ENCODE measurements at places on chromosomes 6 and 20.

DNA sequence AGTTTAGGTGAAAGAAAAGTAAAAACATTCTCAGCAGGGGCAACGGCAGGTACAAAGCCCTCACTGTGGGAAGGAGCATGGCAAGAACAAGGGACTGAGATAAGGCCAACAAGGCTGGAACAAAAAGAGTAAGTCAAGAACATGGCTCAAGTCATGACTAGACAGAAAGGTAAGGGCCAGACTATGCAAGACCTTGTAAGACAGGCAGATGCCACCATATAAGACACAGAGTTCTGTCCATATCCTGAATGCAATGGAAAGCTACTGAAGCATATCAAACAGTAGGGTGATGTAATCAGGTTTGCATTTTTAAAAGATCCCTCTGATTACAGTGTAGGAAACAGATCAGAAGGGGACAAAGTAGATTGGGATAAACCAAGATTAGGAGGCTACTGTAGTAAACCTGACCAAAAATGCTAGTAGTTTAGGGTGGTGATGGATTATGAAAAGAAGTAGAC, 5.5 kb downstream of the REV3L start:
- DNase-seq: no peak

- no peak for DNase-seq
Measured at GRCh38 chr6:3910106-3910663, 61.0 kb downstream of the FAM50B start.

GRCh38 chr20:1899241-1899525, 4.0 kb downstream of the SIRPA start:
- DNase-seq: no peak

DNA sequence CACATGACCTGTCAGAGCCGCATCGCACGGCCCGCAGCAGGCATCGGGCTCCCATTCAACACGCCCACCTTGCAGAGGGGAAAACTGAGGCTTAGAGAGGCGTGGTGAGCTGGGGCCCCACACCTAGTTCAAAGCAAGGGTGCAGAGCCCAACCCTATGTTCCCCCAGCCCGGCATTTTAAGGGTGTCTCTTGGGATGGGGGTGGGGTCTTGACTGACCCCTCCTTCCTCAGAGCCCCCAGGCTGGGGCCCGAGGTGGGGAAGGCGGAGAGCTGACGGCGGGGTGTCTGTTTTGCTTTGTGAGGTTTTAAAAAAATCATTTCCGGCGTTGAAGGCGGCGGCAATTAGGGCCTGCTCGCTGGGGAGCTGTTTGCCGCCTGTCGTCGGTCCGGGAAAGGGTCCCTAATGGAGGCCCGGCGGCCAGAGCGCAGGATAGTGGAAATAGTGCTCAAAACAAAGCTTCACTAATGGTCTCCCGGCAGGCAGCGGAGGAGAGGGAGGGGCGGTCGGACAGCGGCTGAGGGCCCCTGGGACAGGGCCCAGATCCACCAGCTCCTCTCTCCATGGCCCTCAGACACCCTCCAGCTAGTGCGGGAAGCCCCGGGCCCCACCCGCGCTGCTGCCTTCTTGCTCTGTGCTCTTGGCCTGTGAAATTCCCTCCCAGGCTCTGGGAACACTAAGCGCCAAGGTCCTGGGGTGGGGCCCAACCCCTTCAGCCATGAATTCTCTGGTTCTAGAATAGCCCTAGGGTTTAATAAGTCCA, 11.9 kb downstream of the VSTM2L start:
- DNase-seq: no peak

DNA sequence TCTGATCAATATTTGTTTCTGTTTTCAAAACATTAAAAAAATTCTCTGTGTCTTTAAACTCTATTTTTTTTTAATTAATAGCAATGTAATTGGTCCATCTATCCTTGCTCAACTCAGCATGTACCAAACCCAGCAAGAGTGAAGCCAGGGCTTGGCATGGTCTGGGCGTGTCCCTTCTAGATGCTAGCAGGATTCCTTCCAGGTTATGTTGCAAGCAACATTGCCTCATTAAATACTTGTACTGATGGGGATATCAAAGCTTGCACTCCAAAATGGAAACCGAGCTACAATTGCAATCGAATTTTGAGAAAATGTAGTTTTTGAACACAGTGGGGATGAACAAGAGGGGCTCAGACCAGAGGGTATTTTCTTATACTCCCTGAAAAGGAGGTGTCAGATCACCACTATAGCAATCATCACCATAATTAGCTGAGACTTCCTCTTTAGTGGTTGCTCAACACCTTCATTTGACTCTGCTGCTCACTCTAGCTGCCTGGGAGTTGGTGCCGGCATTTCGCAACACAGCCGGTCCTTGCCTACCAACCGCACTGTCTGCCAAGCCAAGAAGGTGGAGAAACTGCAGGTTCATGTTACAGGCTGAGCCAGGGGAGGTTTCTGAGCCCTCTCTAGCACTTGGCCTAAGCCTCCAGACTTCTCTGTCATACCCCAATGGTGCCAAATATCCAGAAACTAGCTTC, 67.8 kb upstream of the RALGAPA2 start:
- no peak for DNase-seq

- DNase-seq: no peak
Measured at GRCh38 chr20:33070111-33071053, 9.1 kb upstream of the BPIFB4 start.

DNA sequence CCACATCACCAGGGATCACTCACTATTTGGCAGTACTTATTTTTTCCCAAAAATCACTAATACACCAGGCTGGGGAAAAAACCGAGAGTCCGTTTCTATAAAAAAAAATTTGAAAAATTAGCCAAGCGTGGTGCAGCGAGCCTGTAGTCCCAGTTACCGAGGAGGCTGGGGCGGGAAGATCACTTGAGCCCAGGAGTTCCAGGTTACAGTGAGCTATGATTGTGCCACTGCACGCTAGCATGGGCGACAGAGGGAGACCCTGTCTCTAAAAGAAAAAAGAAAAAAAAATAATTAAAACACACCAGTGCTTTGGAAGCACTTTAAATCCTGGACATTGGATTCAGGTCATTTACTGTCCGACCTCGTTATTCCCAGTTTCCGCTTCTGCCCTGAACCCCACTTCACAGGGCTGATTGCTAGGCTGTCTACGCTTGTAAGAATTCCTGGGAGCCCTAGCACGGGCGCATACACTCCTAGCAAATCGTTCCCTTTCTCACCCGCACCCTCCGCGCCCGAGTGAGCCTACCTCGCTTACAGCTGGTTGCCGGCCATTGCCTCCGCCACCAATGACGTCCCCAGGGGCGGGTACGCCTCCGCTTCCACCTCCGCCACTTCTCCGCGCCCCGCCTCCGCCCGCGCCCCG, at the start of gene TPMT:
Gene TPMT (minus strand): TSS at position 571 of the 643 bp plus-strand sequence. CDS start 5,950 bp downstream, outside the sequence.
- DNase-seq: no peak

- no peak for DNase-seq
Measured at GRCh38 chr6:32580593-32580992, 9.1 kb downstream of the HLA-DRB1 start.
